ENCODE measurements at places on chromosomes 16 and 17.

GRCh38 chr17:27381007-27381501 lies 75.2 kb upstream of the KSR1 start:
- peak; percentile 42 for DNase-seq

- DNase-seq = no peak
Measured at GRCh38 chr16:55529018-55529417, 20.1 kb downstream of the LPCAT2 start.

DNA sequence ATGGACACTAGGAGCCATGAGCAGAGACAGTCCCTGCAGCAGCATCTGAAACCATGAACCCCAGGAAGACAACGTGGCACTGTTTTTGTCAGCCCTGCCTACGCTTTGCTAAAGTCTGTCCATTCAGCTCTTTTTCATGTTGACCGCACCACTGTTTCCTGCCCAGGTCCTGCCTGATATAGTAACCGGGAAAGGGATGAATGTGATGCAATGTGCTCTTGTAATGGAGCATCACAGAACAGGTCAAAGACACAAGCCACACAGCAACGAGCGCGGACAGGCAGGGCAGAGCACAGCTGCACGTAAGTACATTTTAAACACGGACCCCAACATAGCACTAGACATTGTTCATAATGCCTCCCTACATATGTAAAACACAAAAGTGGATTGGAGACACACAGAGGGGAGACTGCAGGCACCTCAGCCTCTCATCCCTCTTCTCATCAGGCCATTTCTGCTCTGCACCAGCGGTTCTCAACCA lies 16.9 kb upstream of the TNFRSF13B start:
- no peak for DNase-seq

- no peak for DNase-seq
Measured at GRCh38 chr16:22324787-22325597, 27.8 kb downstream of the POLR3E start.

GRCh38 chr17:82956726-82957468 lies 117.1 kb upstream of the ZNF750 start:
- DNase-seq = no peak

- no peak for DNase-seq
Measured at GRCh38 chr17:68868708-68869107, 86.5 kb downstream of the ABCA8 start.

- DNase-seq = no peak
Measured at GRCh38 chr17:72423286-72423589, 302.4 kb downstream of the SOX9 start.

DNA sequence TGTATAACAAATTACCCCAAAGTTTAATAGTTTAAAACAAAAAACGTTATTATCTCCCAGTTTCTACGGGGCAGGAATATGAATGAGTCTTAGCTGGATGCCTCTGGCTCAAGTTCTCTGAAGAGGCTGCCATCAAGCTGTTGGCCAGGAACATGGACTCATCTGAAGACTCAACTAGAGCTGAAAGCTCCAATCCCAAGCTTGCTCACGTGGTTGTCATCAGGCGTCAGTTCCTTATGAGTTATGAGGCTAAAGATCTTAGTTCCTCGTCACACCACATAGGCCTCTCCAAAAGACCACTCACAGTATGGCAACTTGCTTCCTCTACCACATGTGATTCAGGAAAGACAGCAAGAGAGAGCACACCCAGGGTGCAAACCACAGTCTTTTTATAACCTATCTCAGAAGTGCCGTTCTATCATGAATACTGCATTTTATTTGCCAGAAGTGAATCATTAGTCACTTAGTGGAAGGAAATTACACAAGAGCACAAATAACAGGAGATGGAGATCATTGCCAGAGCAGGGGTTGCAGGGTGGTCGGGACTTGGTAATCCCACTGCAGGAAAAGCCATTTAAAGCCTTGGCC lies 48.7 kb upstream of the NLK start:
- no peak for DNase-seq

DNA sequence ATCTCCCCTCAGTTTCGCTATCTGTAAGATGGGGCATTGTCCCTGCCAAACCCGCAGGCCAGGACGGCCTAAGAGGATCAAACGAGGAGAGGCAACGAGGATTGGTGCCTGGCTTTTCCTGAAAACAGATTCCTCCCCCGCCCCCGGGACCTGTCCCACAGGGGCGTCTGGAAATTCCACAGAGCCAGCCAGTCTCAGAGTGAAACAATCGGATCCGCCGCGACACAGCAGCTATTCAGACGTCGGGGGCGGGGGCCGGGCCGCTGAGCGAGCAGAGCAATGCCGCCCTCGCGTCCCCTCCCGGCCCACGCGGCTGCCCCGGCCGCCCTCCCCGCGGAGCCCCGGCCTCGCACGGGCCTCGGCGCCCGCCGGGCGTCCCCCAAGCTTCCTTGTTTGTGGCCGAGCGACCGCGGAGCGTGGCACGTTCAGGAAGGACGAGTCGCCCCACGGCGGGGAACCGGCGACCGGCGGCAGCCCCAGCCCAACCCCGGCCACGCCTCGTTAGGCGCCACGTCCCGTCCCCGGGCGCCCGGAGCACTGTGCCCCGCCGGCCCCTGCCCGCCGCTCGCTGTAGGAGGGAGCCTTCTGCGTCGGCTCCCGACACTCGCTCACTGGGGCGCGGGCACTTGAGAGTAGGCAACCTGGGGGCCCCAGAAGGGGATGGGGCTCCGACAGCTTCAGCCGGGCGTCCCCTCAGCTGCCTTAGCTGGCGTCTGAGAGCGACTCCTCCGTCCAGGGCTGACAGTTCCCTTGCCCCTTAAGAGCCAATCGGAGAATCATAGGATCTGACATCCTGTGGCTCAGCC lies 29.6 kb upstream of the PHOSPHO1 start:
- peak; percentile 29 for DNase-seq

GRCh38 chr17:7997186-7997585 lies 5.2 kb upstream of the GUCY2D start:
- DNase-seq = peak; percentile 61

DNA sequence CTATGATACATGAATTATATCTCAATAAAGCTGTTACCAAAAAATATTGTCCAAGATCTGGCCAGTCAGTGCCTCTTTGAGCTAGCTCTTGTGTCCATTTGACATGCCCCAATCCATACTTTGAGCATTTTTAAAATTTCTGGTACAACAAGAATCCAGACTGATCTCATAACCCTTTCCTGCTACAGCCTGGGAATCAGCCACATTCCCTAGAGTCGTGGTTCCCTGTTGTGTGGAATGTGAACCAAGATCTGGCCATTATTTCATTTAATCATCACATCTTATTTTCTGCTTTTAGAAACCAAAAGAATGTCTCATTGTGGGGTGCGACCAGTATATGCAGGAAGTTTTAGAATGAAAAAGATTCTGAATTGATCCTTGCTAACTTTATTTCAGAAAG lies 34.3 kb upstream of the RPRML start:
- no peak for DNase-seq

GRCh38 chr16:49597796-49598195 lies 224.2 kb downstream of the C16orf78 start:
- DNase-seq = no peak

- peak; percentile 70 for DNase-seq
Measured at GRCh38 chr17:40168262-40168832, 8.9 kb upstream of the RAPGEFL1 start.

DNA sequence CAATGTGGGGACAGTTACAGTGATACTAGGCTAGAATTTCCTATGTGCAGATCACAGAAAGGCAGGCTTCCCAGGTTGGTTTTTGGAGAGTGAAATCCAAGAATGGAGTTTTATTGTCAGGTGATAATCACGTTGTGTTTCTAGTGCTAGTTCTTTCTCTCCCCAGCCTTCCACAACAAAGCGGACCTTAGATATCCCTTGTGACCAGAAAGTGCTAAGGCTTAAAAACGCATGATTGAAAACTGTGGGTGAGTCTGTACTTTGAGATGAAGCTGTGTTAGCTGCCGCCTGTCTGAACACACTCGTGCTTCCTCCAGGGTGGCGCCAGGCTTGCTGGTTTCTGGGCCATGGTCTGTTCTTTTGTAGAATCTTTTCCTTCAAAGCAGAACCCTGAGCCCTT lies 52.1 kb downstream of the BANP start:
- no peak for DNase-seq

- DNase-seq = no peak
Measured at GRCh38 chr17:46974086-46974485, 5.0 kb downstream of the RPRML start.

DNA sequence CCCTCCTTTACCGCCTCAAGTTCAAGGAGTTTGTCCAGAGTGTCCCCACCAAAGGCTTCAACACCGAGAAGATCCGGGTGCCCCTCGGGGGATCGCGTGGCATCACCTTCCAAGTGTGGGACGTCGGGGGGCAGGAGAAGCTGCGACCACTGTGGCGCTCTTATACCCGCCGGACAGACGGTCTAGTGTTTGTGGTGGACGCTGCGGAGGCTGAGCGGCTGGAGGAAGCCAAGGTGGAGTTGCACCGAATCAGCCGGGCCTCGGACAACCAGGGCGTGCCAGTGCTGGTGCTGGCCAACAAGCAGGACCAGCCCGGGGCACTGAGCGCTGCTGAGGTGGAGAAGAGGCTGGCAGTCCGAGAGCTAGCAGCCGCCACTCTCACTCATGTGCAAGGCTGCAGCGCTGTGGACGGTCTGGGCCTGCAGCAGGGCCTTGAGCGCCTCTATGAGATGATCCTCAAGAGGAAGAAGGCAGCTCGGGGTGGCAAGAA lies 1.1 kb downstream of the ARL4D start:
- DNase-seq = peak; percentile 37

GRCh38 chr16:4639899-4640509 lies 15.4 kb downstream of the MGRN1 start:
- DNase-seq = no peak

GRCh38 chr17:72409405-72410002 lies 288.7 kb downstream of the SOX9 start:
- DNase-seq = no peak

DNA sequence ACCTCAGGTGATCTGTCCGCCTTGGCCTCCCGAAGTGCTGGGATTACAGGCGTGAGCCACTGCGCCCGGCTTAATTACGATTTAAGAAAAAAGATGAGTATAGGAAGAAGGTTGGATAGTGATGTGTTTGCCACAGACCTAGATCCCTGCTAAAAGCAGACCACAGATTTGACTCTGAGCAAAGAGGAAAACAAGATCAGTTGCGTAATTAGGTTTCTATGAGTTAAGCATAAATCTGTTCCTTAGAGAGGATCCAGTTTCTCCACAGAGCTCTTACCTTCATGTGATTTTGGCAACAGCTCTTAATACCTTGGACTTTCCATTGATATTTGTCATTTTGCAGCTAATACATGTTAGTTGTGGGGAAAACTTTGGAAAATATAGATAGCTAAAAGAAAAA lies 31.1 kb downstream of the CDH1 start:
- DNase-seq = no peak

DNA sequence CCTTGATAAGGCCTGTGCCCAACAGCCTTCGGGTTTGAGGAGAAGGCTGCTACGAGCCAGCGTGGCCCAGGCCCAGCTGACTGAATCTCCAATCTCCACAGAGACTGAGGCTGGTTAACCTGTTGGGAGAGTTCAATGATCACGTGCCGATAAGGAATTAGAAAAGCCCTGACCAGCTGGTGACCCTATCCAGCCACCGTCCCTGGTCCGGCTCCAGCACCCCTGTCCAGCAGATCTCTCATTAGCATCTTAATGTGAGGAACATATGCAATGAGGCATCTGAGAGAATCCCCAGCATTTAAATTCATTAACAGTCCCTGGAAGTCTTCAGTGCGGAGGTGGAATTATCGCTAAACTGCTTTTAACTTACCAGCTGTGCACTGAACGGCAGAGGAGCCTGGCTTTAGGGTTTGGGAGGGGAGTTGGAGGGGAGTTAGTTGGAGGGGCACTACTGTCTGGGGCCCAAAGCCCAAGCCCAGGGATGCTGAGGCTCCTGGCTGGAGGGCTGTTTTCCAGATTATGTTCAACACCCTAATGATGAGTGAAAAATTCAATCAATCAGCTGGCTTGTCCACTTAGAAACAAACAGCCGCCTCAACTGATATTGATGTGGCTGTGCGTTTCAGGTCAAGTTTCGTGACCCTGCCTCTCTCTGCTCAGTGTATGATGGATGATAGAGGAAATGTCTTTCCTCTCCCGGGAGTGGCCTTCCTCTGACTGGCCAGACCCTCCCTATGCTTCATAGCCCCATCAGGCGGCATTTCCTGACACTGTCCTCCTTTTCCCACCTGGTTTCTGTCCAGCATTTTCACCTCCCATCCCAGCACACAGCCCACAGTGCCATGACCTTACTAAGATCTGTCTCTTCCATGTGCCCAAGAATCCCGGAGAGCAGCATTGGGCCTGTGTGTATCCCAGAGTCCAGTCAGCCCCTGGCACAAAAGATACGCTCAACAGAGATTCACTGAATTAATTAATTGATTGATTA lies 184.5 kb downstream of the CCT6B start:
- DNase-seq = no peak

GRCh38 chr16:83200005-83200779 lies 573.4 kb downstream of the CDH13 start:
- DNase-seq = peak; percentile 85

DNA sequence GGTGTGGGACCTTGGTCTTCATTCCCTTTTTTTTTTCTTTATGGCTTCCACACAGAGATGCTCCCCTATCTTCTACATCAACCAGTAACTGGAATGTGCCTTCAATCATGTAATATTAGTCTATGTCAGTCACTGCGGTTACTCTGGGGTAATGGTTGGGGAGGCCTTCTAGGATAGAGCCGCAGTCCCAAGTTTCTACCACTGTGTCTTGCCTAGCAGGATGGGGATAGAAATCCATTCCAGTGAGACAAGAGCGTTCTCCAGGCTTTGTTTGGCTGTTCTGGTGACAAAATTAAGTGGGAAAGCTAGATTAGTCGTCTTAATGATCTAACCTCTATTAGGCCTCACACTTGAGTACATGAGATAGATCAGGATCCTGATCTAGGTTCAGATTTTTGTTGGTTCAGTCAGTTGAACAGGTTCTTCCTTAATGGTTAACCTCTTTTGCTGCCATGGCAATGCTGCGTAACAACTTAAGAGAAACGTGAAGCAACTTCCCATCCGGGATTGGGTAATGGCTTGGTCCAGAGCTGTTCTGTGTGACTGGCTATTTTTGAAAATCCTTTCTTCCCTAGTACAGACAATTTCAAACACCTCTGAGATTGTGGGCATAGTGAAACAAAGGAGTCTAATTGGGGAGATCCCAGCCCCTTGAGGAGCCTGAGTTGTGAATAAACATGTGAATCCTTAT lies 8.7 kb downstream of the MSL1 start:
- DNase-seq = peak; percentile 19

DNA sequence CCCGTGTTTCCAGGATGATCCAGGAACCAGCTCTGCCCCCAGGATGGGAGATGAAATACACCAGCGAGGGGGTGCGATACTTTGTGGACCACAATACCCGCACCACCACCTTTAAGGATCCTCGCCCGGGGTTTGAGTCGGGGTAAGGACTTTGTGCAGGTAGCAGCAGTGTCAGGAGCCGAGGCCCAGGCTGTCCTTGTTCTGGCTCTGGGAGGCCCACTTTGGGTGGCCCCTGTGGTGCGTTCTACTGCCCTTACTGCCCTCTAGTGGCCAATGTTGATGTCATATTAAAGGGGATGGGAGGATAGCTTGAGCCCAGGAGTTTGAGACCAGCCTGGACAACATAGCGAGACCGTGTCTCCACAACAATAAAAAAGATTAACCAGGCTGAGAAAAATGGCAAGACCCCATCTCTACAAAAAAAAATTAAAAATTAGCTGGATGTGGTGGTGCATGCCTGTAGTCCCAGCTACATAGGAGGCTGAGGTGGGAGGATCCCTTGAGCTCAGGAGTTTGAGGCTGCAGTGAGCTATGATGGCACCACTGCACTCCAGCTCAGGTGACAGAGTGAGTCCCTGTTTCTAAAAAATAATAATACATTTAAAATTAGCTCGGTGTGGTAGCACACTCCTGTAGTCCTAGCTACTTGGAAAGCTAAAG lies 20.9 kb upstream of the CLEC18A start:
- peak; percentile 59 for DNase-seq

GRCh38 chr17:56300144-56300543 lies 146.9 kb downstream of the ANKFN1 start:
- no peak for DNase-seq

GRCh38 chr17:82789806-82790205 lies 37.9 kb downstream of the TBCD start:
- no peak for DNase-seq
